ENCODE measurements at places on chromosomes 5 and 9. TPM values are rescaled to one million over a fixed set of nuclear protein-coding genes. Genes with fewer than 3 reads are reported as not detected.
A peak's percentile ranks its signal among the peaks of the same experiment; 100 is the strongest.

DNA sequence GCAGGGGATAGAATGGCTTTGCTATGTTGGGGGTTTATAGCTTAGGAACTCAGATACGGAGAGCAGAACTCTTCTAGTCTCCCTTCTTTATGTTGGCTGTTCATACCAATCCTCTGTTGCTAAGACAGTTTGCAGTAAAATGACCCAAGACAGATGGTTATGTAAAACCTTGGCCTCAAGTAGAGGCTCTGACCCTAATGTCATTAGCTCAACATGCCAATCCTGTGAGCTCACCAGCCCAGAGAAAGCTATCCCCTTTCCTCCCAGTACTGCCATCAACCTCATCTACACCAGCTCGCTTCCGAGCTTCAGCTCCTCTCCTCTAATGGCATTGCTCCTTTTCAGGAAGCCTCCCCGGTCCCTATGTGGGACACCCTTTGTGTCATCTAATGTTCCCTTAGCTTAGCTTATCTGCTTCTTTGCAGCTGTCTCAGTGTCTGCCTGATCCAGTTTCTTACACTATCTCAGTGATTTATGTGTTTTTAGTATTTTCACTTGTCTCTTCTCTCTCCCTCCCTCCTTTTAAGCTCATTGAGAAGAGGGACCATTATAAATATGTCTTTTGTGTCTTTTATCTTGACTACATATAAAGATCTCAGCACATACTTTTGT is 281.3 kb upstream of the CLINT1 start:
- no peak for DNase-seq

DOCK8 gene
- total RNA-seq: 24.3 TPM

PCDHGA5 gene
- 5.6 TPM for total RNA-seq

DNA sequence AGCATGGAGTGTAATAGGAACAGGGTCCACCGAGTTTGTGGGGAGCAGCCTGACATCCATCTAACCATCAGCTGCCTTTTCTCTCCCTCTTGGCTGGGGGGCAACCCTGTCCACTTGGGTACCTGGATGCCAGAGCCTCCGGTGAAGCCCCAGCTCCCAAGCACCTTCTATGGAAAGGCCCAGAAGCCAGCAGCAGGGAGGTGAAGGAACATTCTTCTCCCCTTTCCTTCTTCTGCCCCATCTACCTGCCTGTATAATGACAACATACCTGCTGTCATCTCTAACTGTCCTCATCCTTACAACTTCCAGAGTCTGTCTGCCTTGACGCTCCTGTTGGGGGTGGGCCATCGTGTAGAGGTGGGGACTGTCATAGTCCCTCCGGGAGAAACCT is 33.1 kb downstream of the THBS4 start:
- DNase-seq: no peak

CDKN2B gene
- total RNA-seq: 1.3 TPM

NAA35 gene
- total RNA-seq: 17.8 TPM

DNA sequence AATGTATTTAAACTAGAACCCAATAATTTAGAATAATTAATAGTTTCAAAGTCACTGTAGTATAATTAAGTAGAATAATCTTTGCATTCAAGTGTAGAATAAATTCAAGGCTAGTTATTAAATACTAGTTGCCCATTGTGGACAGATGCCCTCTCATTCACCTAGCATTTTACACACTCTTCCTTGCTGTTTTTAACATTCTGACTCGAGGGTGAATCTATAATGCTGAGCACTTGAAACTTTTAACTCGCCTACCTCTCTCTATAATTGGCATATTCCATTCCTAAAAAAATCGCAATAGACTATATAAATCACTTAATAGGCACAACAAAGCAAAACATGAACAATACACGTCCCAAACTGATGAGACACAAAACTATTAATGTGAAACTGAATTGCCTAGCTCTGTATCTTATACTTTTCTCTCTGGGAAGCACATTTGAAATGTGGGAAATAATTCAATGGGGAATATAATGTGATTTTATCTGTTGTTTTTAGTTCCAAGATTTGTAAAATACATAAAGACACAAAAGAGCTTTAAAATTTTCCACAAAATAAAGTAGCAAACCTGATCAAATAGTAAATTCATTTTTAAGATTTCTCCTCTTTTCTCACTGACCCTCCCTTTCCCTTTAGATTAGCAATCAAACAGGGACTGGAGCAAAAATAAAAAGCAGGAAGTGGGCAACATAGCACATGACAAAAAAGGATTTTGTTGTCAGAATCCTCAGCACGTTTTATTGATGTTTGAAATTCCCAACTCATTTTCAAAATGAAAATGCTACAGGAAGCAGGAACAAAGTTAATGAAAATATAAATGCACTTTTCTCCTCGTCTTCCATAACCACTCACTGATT is 295.6 kb downstream of the PDE4D start:
- DNase-seq: no peak

SH3GLB2 gene
- total RNA-seq: 29.0 TPM

- DNase-seq: no peak
These were observed 18.8 kb upstream of the CER1 start for GRCh38 chr9:14741369-14741768.

GRCh38 chr5:120531215-120531614 is 67.1 kb downstream of the PRR16 start:
- no peak for DNase-seq

GRCh38 chr5:132663771-132664695 is 6.1 kb downstream of the IL13 start:
- no peak for DNase-seq

- no peak for DNase-seq
These were observed 454 bp downstream of the NELFB start for GRCh38 chr9:137255448-137256114.

TMC1 gene
- not detected for total RNA-seq

SIMC1 gene
- total RNA-seq: 5.6 TPM

CCNJL gene
- total RNA-seq: 20.8 TPM

RGS7BP gene
- 1.8 TPM for total RNA-seq

KIF4B gene
- not detected for total RNA-seq

GRCh38 chr5:153974131-153974812 is 64.4 kb downstream of the FAM114A2 start:
- DNase-seq: peak; percentile 36

SLC36A3 gene
- total RNA-seq: not detected

GRCh38 chr9:8868632-8869031 is 1069.1 kb upstream of the DMAC1 start:
- DNase-seq: no peak

RNF183 gene
- total RNA-seq: not detected

- DNase-seq: peak; percentile 40
These were observed 72.3 kb downstream of the PSMB7 start for GRCh38 chr9:124342776-124343485.

DMRTA1 gene
- total RNA-seq: 0.45 TPM

TPRN gene
- 17.3 TPM for total RNA-seq

- no peak for DNase-seq
These were observed 86.7 kb upstream of the SLC30A5 start for GRCh38 chr5:69007163-69007562.

DNA sequence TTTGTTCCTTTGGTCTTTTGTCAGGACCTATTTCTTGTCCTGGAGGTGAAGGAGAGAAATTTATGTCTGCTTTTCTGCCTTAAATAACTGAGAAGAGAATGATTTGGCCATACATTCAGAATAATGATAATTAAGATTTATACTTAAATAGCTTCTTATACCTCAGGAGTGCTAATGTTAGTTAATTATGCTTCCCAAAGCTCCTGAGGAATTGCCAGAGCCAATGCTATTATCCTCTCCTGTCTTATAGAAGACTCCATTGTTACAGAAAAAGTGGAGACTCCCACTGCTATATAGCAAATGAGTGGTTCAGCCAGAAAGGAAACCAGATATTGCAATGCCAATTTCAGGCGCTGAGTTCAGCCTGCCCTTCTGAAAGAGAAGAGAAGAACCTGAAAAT is 67.0 kb downstream of the NTRK2 start:
- DNase-seq: no peak
